ENCODE measurements at places on chromosomes 2 and 18. TPM values are rescaled to one million over a fixed set of nuclear protein-coding genes. Genes with fewer than 3 reads are reported as not detected.

- DNase-seq = no peak
Measured at GRCh38 chr2:241454837-241455485, 53.4 kb downstream of the STK25 start.

GRCh38 chr2:68734176-68734575, 435 bp upstream of the ARHGAP25 start:
- DNase-seq = no peak

- no peak for DNase-seq
Measured at GRCh38 chr2:9097892-9098291, 94.4 kb upstream of the MBOAT2 start.

DNA sequence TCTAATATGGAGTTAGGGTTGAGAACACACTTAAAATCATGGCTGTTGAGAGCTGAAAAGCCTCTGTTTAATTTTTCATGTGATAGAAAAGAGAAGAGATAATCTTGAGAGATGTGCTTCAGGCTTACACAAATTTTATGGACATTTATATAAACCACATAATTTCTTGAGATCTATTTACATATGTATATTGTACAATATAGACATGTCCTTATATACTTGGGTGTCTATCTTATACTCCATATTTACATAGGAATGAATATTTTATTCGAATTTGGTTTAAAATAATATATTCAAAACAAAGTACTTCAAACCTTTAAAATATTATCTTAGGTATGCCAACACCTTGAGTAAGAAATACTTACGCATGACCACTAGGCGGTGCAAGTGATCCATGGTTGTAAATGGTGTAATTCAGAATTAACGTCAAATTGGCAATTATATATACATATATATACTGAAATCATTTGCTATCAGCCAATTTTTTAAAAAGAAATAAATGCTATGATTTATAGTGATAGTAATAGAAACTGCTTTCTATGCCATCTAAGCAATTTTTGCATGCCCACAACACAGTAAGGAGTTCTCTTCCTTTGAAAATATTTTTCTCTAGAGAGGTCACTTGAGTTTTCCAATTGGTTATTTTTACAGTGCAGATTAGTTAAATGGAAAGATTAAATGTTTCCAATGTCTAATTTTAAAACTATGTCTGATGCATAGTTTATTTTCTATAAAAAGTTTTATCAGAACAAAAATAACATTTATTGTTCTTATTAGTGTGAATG, 37.6 kb upstream of the SPAG16 start:
- peak; percentile 25 for DNase-seq

GRCh38 chr2:129866391-129866790, 113.1 kb upstream of the RAB6C start:
- no peak for DNase-seq

DNA sequence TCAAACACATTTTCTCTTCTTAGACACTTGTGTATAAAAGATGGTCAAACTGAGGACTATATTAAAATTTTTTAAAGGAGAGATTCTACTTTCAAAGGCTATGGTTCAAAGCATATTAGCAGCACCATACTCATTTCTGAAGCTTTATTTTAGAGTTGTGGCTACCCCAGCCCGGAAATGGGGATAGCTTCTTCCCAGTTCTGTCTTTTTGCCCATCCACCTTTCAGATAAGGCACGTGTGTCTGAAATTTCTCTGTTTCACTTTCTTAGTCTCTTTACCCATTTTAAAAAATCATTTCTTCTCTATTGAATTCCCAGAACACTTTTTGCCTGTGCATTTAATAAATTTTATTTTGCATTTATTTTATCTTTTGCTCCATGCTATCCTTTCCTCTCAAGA, 431.5 kb downstream of the RNF144A start:
- no peak for DNase-seq

- DNase-seq = no peak
Measured at GRCh38 chr2:58098254-58099095, 51.9 kb downstream of the VRK2 start.

DNA sequence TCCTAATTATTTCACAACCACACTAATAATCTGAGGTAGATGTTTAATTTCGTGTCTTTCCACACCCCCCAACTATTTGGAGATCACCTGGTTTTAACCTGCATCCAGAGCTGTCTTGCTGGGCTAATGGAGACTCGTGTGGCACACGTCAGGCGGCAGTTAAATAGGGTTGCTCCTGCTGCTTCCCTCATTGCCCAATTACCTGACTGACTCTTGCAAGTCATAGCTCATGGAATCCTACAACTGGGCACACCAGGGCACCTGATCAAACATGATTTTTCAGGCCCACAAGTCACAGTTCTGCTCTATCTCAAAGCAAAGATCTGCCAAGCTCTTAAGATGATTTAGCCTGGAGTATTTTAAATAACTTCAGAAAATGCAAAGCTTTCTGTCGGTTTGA, 1430.4 kb upstream of the ACVR2A start:
- no peak for DNase-seq

DNA sequence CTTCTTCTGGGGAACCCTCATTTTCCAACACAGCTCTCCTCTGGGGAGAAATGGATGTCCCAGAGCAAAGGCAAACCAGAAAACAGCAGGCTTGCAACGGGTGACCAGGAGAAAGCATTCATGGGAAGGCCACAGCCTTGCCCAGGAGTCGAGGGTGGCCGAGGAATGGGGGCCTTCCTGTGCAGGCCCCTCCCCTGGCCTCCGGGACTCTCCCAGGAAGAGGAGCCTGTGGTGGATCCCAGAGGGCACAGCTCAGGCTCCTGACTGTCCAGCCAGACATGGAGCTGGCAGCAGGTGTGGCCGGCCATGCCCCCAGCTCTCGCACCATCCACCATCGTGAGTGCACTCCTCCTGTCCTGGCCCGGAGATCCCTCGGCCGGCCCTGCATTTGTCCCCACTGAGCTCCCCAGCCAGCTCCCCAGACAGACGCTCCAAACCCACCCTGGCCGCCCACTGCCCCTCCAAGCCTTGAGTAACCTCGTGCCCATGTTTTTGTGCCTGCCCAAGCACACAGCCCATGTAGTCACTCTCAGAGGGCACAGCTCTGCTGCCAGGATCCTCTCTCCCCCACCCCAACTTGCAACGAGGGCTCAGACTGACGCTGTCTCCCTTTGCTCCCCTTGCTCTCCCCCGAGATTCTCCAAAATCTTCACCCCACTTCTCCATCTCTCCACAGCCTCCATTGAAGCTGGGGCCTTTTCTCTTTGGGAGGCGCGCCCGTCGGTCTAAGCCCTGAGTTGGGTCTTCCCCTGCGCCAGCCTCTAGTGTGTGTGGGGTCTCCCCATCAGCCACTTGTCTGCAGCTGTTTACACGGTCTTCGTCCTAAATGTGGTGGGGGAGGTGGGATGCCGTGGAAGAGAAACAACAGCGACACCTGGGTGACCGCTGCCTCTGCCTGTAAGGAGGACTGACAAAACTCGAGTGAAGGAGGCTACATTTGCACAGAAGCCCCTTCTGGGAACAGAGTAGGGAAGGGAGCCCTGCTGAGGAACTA, 9.8 kb downstream of the PRLH start:
- DNase-seq = no peak

DNA sequence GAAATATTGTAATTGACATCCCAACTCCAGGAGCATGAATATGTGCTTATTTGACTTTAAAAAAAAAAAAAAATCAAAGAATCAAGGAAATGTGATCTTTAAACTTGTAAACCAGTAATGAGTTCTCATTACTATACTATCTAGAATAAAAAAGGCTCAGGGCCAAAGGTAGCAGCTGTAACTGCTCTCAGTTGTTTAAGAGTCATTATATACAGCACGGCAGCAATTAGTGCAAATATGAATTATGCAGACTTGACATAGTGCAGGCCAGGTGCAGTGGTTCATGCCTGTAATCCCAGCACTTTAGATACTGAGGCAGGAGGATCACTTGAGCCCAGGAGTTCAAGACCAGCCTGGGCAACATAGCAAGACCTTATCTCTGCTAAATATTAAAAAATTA, 125.7 kb upstream of the TTC39C start:
- no peak for DNase-seq

PID1 gene
- polyA plus RNA-seq = 51.2 TPM

SCYGR4 gene
- not detected for polyA plus RNA-seq

FMNL2 gene
- 30.3 TPM for polyA plus RNA-seq

- no peak for DNase-seq
Measured at GRCh38 chr2:46258937-46259776, 38.0 kb upstream of the EPAS1 start.

DNA sequence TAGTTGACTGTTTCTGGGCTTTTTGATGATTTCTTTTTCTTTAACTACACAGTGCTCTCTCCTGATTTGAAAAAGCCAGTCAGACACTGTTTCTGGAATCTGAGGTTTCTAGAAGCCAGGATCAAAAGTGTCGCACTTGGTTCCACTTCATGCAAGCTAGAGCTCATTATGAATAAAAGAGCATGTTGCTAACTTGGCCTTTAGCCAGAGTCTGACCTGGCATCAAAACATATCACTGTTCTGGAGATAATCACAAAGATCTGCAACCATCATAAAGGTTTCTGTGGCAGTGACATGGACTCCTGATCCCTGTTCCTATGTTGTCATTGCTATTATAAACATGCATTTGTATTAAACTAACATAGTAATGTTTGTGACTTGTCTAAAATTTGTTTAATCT, 76.1 kb upstream of the MAPRE2 start:
- DNase-seq = no peak

DNA sequence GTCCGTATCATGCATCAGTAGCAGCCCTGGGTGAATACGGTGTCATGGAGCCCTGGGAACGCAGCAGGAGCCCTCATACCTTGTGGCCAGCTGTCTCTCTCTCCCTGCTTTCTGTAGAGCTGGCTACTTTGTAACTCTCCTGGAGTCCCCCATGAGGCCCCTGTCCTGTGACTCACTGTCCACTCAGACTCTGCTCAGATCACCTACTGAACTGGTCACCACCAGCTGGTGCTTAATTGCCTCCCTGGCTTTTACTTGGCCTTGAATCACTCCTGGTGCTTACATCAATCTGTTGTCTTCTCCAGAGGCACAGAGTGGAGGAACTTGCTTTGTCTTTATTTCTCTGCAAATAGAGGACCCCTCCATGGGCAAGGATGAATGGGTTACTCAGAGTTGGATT, 172.7 kb downstream of the HRH4 start:
- no peak for DNase-seq

DNA sequence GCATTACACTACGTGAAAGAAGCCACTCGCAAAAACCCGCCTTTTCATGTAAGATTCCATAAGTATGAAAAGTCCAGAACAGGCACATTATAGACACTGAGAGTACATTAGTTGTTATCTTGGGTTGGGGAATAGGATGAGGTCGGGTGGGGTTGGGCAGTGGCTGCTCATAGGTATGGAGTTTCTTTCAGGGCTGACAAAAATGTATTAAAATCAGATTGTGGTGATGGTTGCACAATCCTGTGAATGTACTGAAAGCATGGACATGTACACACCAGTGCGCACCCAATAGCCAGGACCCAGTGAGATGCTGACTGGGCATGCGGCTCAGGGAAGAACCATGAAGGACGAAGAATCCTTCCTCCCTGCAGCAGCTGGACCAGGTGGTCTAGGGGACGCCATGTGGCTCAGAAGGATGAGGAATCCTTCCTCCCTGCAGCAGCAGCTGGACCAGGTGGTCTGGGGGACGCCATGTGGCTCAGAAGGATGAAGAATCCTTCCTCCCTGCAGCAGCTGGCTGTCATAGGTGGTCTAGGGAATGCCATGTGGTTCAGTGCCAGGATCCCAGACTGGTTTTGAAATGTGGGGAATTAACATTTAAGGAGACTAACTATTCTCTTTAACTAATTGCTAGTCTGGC, 50.1 kb downstream of the MBP start:
- DNase-seq = no peak

- DNase-seq = no peak
Measured at GRCh38 chr2:241872313-241872642, 2.7 kb downstream of the RTP5 start.

DNA sequence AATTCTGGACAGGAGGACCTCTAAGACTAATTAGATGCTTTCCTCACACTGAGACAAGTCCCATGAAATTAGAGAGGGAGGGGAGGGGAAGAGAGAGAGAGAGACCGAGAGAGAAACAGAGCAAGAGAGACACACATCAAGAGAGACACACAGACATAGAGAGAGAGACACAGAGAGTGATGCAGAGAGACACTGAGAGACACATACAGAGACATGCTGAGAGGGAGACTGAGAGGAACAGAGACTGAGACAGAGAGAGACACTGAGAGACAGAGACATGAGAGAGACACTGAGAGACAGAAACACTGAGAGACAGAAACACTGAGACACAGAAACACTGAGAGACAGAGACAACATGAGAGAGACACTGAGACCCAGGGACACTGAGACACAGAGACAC, 250.8 kb downstream of the TNS1 start:
- no peak for DNase-seq

GRCh38 chr2:123468071-123468470, 557.0 kb upstream of the CNTNAP5 start:
- DNase-seq = no peak

GRCh38 chr2:9143264-9143815, 63.3 kb upstream of the ASAP2 start:
- no peak for DNase-seq

DNA sequence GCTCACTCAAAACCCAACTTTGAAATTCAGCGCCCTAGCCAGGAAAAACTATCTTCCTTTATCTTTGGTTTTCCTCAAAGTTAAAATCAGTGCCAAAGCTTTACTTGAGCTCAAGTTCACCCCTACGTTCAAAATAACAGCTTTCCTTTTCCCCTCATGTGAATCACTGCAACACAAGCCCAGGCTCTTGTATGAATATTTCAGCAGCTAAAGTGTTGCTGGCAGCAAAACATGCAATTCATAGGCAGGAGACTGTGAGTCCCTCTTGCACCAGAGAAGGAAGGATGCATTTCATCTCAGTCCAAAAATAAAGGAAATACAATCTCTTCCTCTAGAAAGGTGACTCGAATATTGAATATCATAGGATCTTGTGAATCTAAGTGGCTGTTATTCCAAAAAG, 461.3 kb upstream of the SOX11 start:
- no peak for DNase-seq

DNA sequence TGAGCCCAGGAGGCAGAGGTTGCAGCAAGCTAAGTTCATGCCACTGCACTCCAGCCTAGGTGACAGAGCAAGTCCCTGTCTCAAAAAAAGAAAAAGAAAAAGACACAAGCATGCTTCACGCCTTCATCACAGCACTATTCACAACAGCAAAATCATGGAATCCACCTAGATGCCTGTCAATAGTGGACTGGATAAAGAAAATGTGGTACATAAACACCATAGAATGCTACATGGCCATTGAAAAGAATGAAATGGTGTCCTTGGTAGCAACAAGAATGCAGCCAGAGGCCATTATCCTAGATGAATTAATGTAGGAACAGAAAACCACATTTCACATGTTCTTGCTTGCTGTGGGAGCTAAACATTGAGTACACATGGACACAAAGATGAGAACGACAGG, 392.6 kb downstream of the EIPR1 start:
- DNase-seq = no peak

DNA sequence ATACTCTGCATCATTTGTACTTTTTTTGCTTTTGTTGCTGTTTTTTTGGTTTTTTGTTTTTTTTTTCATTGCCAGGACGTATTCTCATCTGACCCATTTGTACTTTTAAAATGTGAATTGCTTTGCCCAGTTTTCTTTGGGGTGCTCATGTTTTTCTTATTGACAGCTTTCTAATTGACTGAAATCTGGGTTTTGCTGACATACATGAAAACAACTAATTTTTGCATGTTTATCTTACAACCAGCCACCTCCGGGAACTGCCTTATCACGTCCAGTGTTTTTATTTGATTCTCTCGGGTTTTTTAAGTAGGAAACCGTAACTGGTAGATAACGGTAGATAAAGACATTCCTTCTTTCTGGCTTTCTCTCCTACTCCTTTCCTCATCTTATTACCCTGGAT, 38.6 kb downstream of the SNORC start:
- no peak for DNase-seq

- DNase-seq = no peak
Measured at GRCh38 chr2:169007356-169007755, 23.8 kb downstream of the ABCB11 start.

HAUS1 gene
- polyA plus RNA-seq = 23.3 TPM
